Activated T-cell treated with anti-CD3 and anti-CD28 coated beads, Interleukin-2, amount 50 U/mL, for 48 hours (primary cell): ENCODE measurements at places on chromosomes 7 and 10.

GRCh38 chr10:103661198-103661950, 167.9 kb downstream of the NEURL1 start:
- DNase-seq, result peak; percentile 50

DNA sequence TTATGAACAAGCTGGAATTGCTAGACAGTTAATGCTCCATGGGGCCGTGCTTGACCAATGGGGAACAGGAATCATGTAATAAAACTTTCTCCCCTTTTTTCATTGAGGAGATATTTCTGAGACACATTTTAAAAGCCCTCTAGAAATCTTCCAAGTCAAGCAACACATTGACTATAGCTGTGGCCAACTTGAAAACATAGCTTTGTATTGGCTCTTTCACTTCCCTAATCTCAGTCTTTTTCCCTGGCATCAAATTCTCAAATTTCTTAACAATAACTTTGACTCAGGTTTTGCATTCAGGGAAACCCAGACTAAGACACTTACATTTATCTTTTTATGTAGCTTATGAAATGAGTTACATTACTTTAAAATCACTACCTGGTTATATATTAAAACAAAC, 947.1 kb upstream of the MBL2 start:
- no peak for DNase-seq

- no peak for DNase-seq
Measured at GRCh38 chr7:105934572-105935185, 28.4 kb upstream of the CDHR3 start.

DNA sequence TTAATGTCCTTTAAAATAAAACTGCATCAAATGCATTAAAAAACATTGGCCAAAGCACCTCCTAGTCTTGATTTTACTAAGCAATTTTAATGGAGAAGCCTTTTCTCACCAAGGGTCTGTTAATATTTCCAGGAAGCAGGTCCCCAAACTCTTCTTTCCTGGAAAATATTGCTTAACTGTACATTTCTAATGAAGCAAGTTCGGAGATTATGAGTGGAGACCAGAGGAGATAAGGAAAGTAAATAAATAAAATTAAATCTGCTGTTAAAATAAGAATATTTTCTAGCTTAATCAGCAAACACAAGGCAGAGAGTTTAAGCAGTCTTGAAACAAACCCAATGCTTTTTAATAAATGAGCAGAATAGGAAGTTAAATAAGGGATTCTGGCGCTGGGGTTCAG, 322.4 kb downstream of the PTEN start:
- DNase-seq, result no peak

DNA sequence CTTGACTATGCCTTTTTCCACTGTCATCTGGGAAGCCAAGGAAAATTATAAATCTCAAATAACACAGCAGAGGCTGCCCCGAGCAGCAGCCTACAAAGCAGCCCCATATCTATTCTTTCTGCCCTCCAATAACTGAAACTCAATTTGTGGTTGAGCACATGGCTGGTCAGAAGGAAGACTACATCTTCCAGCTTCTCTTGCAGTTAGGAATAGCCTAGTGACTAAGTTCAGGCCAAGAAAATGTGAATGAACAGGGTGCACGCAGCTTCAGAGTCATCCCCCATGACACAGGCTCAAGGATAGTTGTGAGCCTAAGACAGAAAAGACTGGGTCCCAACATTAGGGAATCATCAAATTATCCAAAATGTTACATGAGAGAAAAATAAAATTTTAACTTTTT, 42.3 kb downstream of the CHCHD3 start:
- DNase-seq, result no peak

- no peak for DNase-seq
Measured at GRCh38 chr10:89258881-89259280, 7.3 kb upstream of the LIPA start.

GRCh38 chr7:138919911-138920310, 61.3 kb downstream of the KIAA1549 start:
- no peak for DNase-seq

DNA sequence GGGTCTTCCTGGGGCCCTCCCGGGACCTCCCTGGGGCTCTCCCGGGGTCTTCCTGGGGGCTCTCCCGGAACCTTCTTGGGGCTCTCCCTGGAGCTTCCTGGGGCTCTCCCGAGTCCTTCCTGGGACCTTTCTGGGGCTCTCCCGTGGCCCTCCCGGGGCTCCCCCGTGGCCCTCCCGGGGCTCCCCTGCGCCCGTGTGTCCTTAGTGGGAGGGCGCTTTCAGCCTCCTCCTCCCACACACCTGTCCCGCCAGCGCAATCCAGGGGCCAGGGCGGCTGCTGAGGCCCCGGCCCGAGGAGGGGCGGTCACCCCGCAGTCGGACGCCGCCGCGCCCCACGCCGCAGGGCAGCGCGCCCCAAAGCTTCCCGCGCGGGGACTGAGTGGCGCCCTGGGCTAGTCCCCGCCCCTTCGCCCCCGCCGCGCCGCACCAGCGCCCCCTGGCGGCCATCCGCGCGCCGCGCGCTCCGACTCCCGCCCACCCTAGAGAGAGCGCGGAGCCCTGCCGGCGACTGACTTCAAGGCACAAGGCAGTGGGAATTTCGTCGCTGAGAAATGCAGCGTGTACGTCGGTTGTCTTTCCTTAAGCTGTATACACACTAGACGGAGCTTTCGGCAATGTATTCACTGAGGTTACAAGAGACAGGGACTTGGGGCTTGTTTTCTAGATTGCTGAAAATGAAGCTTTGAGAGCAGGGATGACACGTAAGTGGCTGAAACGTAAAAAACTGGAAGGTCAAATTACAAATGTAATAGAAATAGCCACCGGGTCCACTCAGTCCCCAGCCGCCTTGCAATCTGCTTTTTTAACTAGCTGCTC, 47.1 kb downstream of the INSIG1 start:
- DNase-seq, result peak; percentile 91

DNA sequence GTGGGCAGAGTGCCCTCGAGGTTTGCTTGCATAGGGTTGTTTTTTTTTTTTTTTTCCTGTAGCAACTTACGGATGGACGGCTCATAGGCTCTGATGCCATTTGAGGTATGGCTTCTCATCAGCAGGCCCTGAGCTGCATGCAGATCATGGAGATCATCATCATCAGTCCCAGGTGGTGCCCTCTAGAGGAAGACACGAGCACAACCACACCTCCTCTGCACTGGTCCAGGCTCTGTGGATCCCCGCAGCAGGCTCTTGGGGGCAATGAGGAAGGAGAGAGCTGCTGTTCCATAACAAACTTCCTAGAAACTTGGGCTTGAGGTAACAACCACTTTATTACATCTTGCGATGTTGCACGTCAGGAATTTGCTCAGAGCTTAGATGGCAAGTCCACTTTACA, 132.7 kb upstream of the CXCL12 start:
- no peak for DNase-seq

DNA sequence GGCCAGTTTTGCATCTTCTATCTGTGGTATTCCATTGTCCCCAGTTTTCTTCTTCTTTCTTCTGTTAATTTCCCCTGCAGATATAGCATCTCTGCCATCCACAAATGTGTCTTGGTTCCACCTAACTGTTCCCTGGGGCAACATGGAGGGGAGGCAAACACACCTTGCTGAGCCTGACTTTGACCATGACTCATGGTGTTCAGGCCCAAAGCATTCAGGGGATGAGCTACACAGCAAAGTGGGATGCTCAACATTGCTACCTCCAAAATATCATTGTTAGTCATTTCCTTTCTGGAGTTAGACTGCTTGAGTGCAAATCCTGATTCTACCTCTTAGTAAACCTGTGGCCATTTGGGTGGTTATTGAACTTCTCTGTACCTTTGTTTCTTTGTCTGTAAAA, 542.7 kb downstream of the LRMDA start:
- no peak for DNase-seq

- DNase-seq, result no peak
Measured at GRCh38 chr7:8973601-8974000, 540.2 kb downstream of the NXPH1 start.

DNA sequence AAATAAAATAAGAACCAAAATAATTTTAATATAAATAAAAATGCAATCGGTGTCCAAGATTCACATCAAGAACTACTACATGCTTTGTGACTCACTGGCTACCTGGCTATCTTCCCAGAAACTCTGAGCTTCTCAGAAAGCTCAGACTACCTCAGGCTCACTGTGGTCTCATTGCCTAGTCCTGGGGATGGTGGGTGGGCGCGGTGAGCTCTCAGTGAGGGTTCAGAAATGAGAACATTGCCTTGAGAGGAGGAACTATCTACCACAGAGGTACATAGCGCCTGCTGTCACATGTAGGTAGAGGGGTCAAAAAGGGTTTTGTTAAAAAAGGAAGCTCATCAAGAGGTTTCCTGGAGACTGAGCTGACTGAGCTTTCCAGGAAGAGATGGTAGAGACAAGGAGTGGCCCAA, 108.0 kb downstream of the WDFY4 start:
- no peak for DNase-seq

GRCh38 chr10:126186766-126187165, 201.5 kb downstream of the ADAM12 start:
- no peak for DNase-seq

DNA sequence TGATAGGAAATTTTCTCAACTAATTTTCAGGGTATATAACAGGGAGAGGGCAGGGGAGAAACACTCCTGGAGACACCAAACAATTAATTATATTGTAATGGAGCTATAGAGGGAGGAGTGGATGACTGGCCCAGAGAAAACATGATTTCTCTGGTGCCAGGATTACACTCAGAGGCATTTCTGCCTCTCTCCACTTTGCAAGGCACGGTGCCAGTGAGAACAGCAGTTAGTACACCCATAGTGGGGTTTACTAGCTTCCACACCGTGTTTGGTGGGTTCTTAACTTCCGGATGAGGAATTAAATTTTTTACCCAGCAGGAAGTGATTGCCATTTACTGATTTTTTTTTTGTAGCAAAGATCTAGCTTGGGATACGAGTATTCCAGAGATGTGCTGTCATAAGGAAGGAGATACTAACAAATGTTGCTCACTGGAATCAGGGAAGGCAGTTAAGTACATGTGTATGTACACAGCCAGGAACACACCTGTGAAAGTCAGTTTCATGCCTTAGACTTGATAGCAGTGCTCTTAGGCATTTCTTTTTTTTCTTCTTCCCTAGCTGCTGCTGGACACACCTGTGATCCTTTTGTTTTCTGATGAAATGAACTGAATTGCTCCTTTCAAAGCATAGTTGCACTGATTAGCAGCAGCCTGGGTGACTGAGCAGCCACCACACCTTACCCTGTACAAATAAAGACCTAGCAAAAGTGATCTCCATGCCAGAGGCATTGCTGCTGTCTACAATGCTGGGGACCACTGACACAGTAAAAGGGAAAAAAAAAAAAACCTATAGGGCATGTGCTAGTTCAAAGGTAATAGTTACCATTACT, 58.1 kb downstream of the POLL start:
- no peak for DNase-seq

GRCh38 chr10:87838650-87839049, 20.6 kb upstream of the ATAD1 start:
- no peak for DNase-seq

GRCh38 chr10:86226016-86226415, 140.6 kb downstream of the GRID1 start:
- DNase-seq, result no peak

- no peak for DNase-seq
Measured at GRCh38 chr10:49654036-49654693, 25.3 kb upstream of the C10orf53 start.

DNA sequence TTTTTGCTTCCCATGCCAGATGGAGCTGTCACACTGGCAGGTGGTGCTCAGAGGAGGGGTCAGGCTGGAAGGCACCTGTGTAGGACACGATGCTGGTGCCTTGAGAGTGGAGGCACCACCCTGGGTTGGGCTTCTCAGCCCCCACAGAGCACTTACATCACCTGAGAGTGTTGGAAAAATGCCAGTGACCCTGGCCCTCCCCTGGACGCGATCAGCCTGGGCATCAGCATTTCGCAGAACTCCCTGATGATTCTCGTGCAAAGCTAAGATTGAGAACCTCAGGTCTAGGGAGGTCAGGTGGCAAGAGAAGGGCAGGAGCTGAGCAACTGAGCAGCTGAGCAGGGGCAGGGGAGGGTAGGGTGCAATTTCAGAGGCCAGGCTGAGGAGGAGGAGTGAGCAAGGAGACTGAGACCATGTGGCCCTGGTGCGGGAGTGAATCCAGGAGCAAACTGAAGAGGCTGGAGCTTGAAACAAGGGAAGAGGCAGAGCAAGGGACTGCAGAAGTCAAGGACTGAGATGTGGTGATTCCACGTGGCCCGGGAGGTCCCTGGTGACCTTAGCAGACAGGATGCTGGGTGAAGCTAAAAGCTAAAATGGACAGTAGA, 24.7 kb upstream of the GRID1 start:
- no peak for DNase-seq

- DNase-seq, result no peak
Measured at GRCh38 chr10:122962405-122962804, 8.4 kb upstream of the C10orf88 start.

GRCh38 chr10:48639632-48640031, 34.8 kb upstream of the ARHGAP22 start:
- DNase-seq, result no peak

- DNase-seq, result no peak
Measured at GRCh38 chr7:69172357-69173077, 425.8 kb upstream of the AUTS2 start.

GRCh38 chr10:112722758-112723157, 227.3 kb upstream of the TCF7L2 start:
- DNase-seq, result no peak

GRCh38 chr7:89023877-89024276, 228.3 kb upstream of the TEX47 start:
- DNase-seq, result no peak

GRCh38 chr7:138746073-138746472, 44.9 kb upstream of the SVOPL start:
- no peak for DNase-seq

GRCh38 chr7:43522406-43523156, 60.3 kb upstream of the STK17A start:
- no peak for DNase-seq

DNA sequence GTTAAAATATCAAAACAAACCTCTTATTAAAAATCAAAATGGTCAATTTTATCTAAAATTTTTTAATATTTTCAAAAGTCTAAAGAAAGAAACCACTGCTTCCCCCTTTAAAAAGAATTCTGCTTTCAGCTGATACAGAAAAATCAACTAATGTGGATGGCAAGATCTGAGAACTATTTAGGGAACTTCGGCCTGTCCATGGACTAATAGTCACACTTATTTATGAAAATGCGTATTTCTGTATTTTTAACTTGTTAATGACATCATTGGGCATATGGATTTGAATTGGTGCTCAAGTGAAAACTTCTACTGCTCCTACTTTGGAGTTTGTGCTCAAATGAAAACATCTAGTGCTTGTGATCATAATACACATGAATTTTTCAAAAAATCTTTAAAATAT, 31.9 kb downstream of the RNLS start:
- no peak for DNase-seq

- no peak for DNase-seq
Measured at GRCh38 chr7:106562711-106563366, 98.1 kb downstream of the CCDC71L start.

GRCh38 chr10:132229834-132230556, 43.2 kb downstream of the DPYSL4 start:
- peak; percentile 40 for DNase-seq

GRCh38 chr7:774161-775109, 47.4 kb upstream of the PRKAR1B start:
- peak; percentile 79 for DNase-seq

DNA sequence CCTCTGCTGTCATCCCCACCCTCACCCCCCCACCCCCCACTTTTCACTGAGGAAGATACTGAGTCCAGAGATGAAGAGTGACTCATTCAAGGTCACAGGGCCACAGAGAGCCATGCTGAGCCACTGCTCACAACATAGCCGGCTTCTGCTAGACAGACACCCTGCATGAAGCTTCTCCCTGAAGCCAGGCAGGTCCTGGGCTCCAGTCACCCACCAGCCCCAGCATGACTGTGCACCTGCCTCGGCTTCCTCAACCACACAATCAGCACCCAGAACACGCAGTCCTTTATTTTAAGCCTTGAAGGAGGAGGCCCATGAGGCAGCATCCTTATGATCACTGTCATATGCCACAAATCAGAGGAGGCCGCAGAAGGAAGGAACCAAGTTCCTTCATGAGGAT, 19.2 kb upstream of the PRKAG2 start:
- DNase-seq, result no peak
